Uterine smooth muscle cell (primary cell): ENCODE measurements at places on chromosomes 7 and 10. TPM values are rescaled to one million over a fixed set of nuclear protein-coding genes. Genes with fewer than 3 reads are reported as not detected.

The NEUROD6 gene
- total RNA-seq = not detected in 2 replicates

The CRHR2 gene
- total RNA-seq = not detected in 2 replicates

The SVOPL gene
- not detected in 2 replicates for total RNA-seq

The TWIST1 gene
- 41.5 and 51.1 TPM in 2 replicates for total RNA-seq

The IFIT3 gene
- 28.9 and 36.6 TPM in 2 replicates for total RNA-seq

The CYP2C8 gene
- total RNA-seq = not detected in 2 replicates

The SPDYE1 gene
- not detected in 2 replicates for total RNA-seq

The AKR1E2 gene
- 6.5 and 24.9 TPM in 2 replicates for total RNA-seq

The ACADSB gene
- total RNA-seq = 7.0 and 8.0 TPM in 2 replicates

The ANXA8 gene
- total RNA-seq = 0.12 and 0.22 TPM in 2 replicates

The AGBL3 gene
- 0.89 and 1.00 TPM in 2 replicates for total RNA-seq

The NPSR1 gene
- not detected in 2 replicates for total RNA-seq

The RFC2 gene
- total RNA-seq = 15.6 and 50.8 TPM in 2 replicates

The SYCE1 gene
- total RNA-seq = not detected in 2 replicates

The MBL2 gene
- total RNA-seq = not detected in 2 replicates

The UNC5B gene
- 11.2 and 51.4 TPM in 2 replicates for total RNA-seq

The PTPN20 gene
- total RNA-seq = 0.77 and 1.2 TPM in 2 replicates

The SUN3 gene
- not detected in 2 replicates for total RNA-seq

The PLEKHS1 gene
- total RNA-seq = not detected in 2 replicates

The CALHM3 gene
- total RNA-seq = not detected in 2 replicates

The ADAMTS14 gene
- 4.0 and 4.8 TPM in 2 replicates for total RNA-seq

The ZNF138 gene
- 5.9 and 7.1 TPM in 2 replicates for total RNA-seq

The ELFN1 gene
- total RNA-seq = 0.77 and 1.2 TPM in 2 replicates

The CPVL gene
- total RNA-seq = 1.1 and 1.4 TPM in 2 replicates

The FAM180A gene
- 6.4 and 24.9 TPM in 2 replicates for total RNA-seq

The SLC26A5 gene
- total RNA-seq = not detected in 2 replicates

The METTL2B gene
- total RNA-seq = 40.0 and 53.3 TPM in 2 replicates
